ENCODE measurements at places on chromosomes 7 and 10.

GRCh38 chr10:99681553-99681952 lies 22.2 kb downstream of the ENTPD7 start:
- DNase-seq = no peak

DNA sequence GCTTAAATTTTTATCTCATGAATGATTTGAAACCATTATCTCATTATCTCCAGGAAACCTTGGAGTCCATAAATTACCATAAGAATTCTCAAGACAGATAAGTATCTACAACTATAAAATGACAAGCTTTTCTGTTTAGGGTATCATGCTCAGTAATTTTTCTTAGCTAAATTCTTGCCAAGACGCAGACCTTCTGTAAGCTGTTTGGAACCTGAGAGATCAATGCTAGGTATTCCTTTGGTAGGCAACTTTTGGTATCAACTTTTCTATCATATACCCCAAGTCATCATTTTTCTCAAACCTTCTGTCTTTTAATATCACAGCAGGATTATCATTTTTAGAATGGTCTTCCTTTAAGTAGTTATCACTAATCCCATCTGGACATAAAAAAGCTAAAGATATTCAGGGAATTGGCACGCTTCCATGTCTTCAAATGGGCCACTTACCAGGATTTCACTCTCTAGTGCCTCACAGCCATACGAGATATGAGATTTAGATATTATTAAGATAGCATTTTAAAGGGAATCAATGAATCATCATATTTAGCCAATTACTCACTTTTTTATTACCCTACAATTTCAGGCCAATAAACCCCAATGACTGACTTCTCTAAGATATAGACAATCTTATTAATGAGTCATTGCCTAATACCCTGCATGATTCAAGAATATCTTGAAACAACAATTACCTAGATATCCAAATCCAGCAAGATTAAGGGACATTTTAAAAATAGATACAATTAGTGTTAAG lies 544.1 kb downstream of the HTR7 start:
- DNase-seq = no peak

DNA sequence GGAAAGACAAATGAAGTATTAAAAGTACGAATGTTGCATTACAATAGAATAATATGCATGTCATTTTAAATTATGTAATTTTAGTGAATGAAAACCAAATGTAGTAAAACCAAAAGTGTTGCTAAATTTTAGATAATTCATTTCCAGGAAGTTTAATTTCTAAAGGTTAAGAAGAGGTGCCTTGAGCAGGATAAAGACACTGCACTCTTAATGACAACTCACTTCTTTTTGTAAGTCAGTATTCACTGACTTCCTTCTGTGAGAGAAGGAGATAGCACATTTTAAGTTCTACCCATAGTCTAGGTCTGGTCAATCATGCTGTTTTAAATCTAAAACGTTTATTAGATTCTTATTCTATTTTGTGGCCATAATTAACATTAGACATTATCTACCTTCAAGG lies 160.2 kb downstream of the CRPPA start:
- no peak for DNase-seq

DNA sequence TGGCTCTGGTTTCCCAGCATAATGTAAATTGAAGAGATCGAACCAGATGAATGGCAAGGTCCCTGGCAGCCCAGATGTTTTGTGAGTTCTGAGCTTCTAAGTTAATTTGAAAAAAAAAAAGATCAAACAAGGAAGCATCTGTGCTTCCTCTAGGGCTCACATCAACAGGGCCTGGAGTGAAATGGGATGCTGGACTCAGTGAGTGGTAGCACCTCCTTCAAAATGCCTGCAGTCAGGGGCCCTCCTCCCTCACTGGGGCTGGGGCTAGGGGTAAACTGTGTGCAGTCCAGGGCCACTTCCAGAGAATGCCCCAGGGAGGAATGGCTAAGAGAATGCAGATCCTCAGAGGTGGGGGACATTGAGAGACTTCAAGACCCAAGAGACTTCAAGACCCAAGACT lies 6.0 kb upstream of the CUEDC2 start:
- DNase-seq = no peak

DNA sequence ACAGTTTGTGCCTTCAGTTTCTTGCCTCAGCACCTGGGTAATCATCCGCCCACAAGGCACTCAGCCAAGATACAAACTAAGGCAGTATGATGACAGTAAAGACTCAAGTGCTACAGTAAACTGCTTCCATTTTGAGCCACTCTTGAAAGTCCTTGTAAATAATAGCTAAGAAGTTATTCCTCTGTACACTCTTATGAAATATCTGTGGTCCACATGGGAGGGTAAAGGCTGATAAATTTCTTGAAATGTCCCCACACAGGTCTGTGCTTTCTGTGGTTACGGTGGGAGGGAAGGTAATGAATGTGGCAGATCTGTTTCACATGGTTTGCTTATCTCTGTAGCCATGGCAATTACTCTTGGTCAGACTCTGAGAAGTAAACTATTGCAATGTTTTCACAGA lies 551.0 kb upstream of the ZWINT start:
- DNase-seq = no peak

DNA sequence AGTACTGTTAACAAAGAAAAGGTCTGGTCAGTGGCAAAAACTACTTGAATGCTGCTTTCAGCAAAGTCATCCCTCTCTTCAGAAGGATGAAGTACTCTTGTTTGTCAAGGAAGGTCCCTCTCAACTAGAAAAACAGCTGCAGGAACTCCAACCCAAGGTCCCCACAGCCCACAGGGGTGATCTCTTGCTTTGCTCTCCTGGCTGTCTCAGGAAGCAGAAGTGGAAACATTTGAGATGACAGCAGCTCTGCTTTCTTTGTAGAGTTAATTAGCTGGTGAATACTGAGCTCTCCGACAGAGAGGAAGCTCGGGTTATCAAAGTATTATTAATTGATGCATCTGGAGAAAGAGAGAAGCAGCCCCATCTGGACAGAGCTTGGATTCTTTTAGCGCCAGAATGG lies 25.4 kb upstream of the LRGUK start:
- DNase-seq = no peak

GRCh38 chr10:68330852-68331454 lies 911 bp upstream of the HNRNPH3 start:
- peak; percentile 3 for DNase-seq

- no peak for DNase-seq
Observed at GRCh38 chr10:7734821-7735220, 31.7 kb downstream of the ITIH2 start.

DNA sequence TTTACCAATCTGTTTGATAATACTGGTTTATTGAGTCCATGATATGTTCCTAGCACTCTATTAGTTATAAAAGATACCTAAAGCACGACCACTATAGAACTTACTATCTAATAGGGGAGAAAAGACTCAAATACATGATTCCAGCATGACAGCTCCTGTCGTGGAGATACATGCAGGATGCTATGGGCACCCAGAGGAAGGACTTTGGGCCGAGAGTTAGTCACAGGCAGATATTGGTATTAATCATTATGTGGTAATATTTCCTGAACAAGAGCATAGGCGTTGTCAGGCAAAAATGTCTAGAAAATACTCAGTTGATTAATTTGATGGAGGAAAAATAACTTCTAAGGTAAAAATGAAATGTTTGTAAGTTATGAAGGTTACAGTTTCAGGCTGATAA lies 31.8 kb downstream of the CNNM2 start:
- no peak for DNase-seq

DNA sequence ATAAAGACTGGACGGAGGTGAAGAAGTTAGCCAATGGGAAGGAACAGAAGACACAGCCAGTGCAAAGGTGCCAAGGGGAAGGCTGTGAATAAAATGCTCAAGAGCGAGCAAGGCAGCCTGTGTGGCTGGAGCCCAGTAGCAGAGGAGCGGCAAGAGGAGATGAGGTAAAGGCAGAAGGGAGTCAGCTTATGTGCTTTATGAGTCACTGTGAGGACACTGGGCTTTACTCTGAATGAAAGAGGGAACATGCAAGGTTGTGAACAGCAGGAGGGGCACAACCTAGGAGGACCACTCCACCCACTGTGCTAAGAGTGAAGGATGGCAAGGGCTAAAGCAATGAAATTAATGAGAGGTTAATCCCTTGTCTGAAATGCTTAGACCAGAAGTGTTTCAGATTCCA lies 129.0 kb upstream of the ODAD2 start:
- no peak for DNase-seq

DNA sequence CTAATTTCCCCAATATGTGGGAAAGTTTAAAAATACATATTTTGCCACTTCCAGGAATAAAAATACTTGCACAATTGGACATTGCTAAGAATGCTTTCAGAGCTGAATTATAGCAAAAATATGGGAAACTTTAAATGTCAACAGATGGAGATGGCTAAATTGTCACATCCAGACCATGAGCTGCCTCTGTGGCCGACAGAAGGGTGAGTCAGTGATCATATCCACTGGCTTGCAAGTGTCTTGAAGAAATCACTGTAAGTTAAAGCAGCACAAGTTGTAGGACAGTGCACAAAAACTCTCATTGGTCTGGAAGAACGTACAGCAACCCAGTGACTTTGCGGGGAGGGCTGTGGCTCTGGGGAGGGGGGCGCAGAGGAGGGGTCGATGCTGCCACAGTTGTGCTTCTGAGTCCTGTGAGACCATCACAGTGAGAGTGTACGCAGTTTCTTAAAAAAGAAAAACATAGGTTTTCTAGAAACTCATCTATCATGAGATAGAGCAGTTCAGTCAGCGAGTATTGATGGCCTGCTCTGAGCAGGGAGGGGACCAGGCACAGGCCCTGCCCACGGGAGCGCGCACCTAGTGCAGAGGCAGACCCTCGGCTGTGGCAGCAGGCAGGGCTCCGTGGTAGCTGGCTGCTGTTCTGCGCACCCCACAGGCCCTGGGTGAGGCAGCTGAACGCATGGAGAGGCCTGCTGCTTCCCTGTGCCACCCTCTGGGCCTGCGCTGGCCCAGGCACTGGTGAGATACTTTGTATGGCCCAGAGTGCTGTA lies 25.5 kb downstream of the LRRC27 start:
- no peak for DNase-seq

DNA sequence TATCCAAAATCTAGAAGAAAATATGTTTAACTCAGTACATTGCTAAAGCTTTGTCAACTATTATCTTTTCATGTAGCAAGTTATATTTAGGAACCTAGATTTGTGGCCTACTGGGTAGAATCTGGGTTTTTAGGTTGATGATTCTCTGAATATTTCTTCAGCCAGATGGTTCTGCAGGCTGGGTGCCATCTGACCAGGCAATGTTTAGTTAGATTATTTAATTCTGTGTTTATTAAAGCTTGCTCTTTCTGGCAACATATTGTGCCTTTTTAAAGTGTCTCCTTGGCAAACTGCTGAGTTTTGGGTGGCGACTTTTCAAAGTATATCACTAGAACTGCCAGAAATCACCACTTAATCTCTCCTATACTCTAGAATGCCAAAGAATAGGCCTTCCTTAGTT lies 114.1 kb downstream of the LHFPL3 start:
- no peak for DNase-seq

GRCh38 chr7:149004405-149005370 lies 23.6 kb downstream of the PDIA4 start:
- no peak for DNase-seq

- no peak for DNase-seq
Observed at GRCh38 chr10:43679509-43679908, 30.8 kb upstream of the ZNF32 start.

DNA sequence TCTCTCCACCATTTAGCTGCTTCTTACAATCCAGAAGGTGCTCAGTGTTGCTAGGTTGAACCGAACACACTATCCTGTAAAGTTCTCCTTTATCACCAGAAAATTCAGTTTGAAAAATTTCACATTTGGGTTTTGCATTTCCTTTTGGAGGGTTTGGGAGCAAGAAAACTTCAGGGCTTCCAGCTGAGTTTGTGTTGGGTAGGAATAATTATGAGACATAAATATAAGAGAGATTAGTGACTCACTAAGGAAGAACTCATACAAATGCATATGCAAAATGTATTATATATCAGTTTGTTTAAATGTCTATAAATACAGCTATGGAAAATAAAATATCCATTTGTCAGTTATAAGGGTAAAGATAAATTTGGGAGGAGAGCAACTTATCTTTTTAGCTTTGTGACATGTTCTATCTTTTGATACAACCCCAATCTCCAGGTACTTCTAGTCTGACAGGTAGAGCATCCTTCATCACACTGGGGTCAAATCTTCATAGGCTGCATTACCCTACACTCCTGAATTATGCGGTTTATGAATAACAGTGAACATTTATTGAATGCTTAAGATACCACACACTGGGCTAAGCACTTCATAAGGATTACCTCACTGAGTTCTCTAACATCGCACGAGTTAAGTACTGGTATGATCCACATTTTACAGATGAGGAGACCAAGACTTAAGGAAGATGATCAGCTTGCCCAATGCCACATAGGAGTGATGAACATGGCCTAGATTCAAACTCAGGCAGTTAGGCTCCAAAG lies 304.4 kb downstream of the SORCS1 start:
- no peak for DNase-seq

DNA sequence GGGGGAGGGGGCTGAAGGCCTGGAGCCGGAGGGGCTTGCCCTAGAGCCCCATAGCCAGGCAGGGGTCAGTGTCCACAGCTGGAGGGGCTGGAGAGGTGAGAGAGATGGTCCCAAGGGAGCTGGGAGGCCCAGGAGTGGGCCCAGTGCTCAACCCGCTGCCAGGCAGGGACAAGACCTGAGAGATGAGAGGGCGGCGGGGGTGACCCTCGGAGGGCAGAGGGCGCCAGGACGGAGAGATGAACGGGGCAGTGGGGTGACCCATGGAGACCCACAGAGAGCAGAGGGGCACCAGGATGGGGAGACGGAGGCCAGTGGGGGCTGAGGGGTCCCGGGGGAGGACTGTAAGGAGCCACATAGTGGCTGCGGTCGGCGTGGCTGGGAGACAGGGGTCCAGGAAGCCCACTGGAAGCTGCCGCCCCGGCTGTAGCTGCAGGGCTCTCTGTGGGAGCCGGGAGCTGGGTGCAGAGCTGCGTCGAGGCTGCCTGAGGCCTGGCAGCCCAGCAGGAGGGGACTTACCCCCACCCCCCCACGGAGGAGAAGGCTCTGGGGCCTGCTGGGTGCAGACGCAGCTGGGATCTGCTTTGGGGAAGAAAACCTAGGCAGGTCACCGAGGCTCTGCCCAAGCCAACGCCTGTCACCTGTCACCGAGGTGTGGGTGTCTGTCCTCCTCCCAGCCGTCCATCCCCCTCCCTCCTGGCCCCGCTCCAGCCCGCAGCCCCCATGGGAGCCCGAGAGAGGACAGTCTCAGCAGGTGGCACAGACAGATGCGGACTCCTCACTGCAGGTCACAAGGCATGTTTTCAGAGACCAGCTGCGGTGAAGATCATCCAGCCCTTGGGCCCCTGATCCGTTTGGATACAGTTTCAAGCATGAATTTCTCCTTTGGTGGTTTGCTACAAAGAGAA lies 25.1 kb downstream of the PWWP2B start:
- DNase-seq = no peak

Data from activated CD4-positive, alpha-beta T cell treated with anti-CD3 and anti-CD28 coated beads for 24 hours (primary cell).